ENCODE measurements at places on chromosomes 16 and 17.

GRCh38 chr16:8773537-8773936, 23.9 kb downstream of the TMEM186 start:
- no peak for DNase-seq

- DNase-seq: no peak
These were observed 44.6 kb downstream of the STX8 start for GRCh38 chr17:9531034-9531433.

- DNase-seq: no peak
These were observed 787 bp downstream of the AMDHD2 start for GRCh38 chr16:2520784-2521531.

DNA sequence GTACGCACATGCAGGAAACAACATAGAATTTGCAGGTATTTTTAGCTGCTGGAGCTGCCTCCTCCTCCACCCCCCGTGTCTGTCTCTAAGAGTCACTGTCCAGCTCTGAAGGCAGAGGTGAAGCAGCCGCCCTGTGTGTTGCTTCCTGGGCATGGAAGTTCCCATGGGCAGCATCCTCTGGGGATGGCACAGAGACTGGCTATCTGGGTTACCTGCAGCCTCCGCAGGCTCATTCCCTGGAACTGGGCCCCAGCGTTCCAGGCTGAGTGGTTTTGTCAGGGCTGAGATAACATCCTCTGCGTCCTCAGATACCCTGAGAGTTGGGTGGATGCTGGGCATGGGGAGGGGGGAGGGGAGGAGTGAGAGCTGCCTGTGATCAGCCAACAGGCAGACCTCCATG, 41.5 kb upstream of the MRTFB start:
- no peak for DNase-seq

DNA sequence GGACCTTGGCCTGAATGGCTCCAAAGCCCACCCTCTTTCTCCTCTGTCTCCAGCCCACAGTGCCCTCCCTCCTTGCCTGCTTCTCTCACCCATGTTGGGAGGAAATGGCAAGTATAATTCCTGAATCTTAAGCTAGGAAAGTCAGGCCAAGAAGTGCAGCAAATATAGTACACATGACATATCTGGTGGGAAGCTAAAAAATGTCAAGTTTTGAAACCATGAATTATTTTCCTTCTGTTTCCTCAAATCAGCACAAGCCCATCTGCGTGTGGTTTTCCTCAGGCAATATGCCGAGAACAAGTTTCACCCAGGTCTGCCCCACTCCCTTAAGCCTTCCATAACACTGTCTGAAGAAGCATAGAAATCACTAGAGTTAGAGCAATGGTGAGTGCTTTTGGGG, 502.8 kb upstream of the CDH11 start:
- DNase-seq: no peak

DNA sequence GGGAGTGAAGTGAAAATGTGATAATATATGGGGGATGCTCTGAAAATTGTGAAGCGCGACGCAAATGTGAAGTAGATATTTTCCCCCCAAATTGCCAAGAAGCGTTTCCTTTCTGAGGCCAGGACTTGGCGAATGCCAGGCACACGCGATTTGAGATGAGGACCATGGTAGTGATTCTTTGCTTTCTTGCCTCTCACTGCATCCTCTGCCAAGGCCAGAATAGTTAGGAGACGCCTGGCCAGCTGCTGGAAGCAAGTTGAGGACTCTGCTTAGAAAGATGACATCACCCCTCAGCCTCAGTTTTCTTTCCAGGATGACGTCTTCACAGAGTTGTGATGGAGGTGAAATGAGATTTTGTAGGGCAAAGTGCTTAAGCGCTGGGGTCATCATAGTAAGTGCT, 25.9 kb downstream of the PIPOX start:
- DNase-seq: peak; percentile 48

DNA sequence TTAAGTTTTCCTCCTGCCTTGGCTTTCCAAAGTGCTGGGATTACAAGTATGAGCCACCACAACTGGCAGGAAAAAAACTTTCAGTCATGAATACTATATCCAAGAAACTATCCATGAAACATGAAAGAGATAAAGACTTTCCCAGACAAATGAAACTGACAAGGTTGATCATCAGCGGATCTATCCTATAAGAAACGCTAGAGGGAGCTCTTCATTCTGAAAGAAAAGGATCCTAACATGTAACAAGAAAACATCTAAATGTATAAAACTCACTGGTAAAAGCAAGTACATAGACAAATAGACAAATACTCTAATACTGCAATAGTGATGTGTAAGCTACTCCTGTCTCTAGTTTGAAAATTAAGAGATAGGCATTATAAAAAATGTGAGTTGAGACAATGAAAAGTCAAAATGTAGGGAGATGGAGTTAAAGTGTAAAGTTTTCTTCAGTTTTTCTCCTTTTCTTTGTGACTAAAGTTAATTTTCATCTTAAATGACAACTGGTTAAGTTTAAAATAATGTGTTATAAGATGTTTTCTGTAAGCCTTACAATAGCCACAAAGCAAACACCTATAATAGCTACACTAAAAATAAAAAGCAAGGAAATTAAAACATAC, 79.6 kb upstream of the TEKT1 start:
- peak; percentile 29 for DNase-seq

- no peak for DNase-seq
These were observed 3.7 kb downstream of the LDHD start for GRCh38 chr16:75112734-75113491.

GRCh38 chr16:1354815-1355540, 3.2 kb downstream of the GNPTG start:
- no peak for DNase-seq

- peak; percentile 64 for DNase-seq
These were observed 39.5 kb upstream of the CIBAR2 start for GRCh38 chr16:85151603-85152413.
